ENCODE measurements at places on chromosomes 2 and 18.

DNA sequence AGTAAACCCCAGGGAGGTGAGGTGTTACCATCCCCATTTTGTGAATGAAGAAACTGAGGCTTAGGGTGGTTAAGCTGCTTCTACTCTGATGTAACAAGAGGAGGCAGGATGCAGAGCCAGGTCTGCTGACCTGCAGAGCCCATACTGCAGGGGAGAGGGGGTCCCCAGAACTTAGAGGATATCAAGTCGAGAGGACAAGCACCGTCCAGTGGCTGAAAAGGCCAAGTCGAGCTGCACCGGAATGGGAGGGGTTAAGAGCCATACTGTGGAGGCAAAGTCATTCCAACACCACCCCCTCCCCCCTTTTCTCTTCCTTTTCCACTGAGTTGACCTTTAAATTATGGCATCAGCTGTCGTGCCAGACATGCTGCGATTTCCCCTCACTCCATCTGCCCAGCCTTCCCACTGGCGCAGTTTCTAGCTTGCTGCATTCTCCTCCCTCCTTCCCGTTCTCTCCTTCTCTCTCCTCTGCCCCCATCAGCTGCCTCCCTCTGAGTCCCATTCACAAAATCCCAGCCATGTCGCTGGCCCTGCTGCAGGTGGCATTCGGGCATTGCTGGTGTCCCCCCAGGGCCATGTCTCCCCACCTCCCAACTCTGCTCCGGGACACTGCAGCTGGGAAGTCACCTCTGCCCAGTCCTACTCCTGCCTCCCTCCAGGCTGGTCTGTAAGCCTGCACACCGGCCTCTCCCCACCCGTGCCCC, 346.9 kb downstream of the DYSF start:
- no peak overlapping the region for H3K4me3 ChIP-seq
- DNase-seq: no peak
- H3K27me3 ChIP-seq: no peaks in the 10 kb centered on the region
- H3K4me1 ChIP-seq: no peaks in the 10 kb centered on the region
- no peaks in the 10 kb centered on the region for H3K36me3 ChIP-seq

- peaks cover 17% of the 10 kb centered on the region for H3K36me3 ChIP-seq
- no peak overlapping the region for H3K4me3 ChIP-seq
- no peaks in the 10 kb centered on the region for H3K4me1 ChIP-seq
- DNase-seq: no peak
- H3K27ac ChIP-seq: peak overlapping the region; percentile 83
These were observed 1.6 kb upstream of the RHOB start for GRCh38 chr2:20444993-20445910.

DNA sequence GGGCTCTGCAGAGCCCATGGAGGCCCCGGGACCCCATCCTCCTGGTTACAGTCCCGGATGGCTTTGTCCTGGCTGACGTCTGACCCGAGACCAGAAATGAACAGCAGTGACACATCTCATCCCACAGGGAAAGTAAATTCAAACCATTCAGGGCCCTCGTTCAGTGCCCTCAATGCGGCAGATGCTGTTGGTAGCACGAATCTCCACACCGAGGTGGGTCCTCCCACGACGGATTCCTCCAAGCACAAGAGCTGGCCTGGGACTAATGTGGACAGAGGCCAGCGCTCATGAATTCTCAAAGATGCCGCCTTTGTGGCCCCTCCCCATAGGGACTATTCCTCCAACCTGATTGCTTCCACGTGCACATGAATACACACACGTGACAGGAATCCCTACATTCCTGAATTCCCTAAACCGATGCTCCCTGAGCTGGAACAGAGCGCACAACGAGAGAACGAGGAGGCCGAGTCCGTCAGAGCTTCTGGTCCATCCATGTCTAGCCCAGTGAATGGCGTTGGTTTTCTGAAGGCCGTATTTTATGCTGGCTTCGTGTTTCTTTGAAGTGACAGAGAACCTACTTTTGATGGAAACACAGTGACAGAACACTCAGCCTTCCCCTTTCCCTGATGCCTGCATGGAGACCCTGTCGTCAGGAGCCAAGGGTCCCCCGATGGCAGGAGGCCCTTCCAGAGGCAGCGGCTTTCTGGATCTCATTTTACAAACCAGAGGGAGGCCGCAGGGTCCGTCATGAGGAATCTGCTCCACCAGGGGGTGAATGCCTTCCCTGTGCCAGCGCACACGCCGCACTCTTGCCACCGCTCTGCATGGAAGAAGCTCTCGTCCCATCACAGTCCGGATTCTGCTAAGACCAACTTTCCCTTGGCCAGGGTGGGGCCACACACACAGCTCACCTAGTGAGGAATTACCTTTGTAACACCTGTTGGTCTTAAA, 64.3 kb upstream of the SNTG2 start:
- H3K4me3 ChIP-seq: no peak overlapping the region
- H3K27me3 ChIP-seq: no peaks in the 10 kb centered on the region
- no peaks in the 10 kb centered on the region for H3K4me1 ChIP-seq
- no peak overlapping the region for H3K27ac ChIP-seq

DNA sequence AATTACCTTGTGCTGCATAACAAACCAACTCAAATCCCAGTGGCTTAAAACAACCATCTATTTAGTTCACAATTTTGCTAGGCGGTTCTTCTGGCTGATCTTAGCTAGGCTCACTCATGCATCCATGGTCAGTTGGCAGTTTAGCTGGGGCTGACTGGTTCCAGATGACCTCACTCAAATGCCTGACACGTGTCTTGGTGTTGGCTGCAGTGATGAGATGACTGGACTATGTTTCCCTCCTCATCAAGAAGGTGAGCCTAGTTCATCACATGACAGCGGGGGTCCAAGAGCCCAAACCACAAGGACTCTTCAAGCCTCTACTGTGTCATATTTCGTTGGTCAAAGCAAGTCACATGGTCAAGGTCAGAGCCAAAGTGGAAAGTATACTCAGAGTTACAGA, 42.7 kb upstream of the ACTR3 start:
- H3K27ac ChIP-seq: no peak overlapping the region
- no peaks in the 10 kb centered on the region for H3K27me3 ChIP-seq
- no peak overlapping the region for H3K4me3 ChIP-seq

- H3K4me3 ChIP-seq: peak overlapping the region; percentile 63
- peak; percentile 57 for DNase-seq
- no peaks in the 10 kb centered on the region for H3K27me3 ChIP-seq
- H3K27ac ChIP-seq: peak overlapping the region; percentile 99
These were observed 638 bp upstream of the IRS1 start for GRCh38 chr2:226799976-226800940.

DNA sequence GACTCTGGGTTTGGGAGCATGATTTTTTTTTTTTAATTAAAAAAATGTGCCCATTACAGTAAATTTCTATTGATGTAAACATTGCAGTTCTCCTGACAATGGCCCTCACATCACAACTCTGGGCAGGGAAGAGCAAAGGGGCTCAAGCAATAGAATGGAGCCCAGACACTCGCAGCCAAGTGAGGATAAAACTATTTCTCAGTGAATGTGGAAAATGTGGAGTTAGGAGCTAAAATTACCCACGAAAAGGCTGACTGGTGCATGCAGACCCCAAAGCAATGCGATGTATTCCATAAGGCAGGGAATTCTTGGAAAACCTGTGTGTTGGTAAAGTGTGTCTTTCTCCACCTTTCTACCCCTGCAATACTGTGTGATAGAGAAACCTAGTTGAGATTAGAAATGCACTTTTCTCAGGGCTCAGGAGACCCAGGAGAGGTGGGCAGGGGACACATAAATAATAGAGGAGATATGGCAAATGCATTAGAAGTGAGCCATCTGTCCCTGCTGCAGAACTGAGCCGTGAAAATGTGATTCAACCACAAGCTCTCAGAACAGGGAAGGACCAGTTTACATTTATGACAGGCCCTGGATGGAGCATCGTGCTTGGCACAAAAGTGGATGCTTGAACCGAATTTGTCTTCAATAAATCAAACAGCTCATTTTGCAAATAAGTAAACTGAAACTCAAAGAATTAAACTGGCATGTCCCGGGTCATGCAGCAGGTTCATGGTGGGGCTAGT, 100.1 kb downstream of the MYCN start:
- H3K27ac ChIP-seq: no peak overlapping the region
- H3K36me3 ChIP-seq: no peaks in the 10 kb centered on the region
- no peak overlapping the region for H3K4me3 ChIP-seq
- DNase-seq: no peak

DNA sequence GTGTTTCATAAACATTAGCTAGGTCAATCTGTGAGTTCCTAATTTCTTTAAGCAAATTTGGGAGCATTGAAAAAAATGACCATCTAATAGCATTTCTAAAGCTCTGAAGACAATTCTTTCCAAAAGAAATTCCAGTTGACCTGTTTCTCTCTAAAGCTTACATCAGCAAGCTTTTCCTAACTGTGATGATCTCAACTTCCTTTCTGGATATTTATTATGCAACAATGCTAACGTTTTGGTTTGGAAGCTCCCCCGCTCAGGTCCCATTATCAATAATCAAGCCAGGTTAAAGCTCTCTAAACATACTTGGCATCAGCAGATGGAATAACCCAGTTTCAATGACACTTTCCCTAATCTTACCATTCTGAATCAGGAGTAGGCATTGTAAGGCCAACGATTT, 196.3 kb upstream of the TANK start:
- no peaks in the 10 kb centered on the region for H3K4me1 ChIP-seq
- no peaks in the 10 kb centered on the region for H3K27me3 ChIP-seq
- no peak overlapping the region for H3K4me3 ChIP-seq
- H3K36me3 ChIP-seq: no peaks in the 10 kb centered on the region
- DNase-seq: no peak
- H3K27ac ChIP-seq: no peak overlapping the region

GRCh38 chr2:133039531-133039930, 369.5 kb upstream of the LYPD1 start:
- H3K36me3 ChIP-seq: no peaks in the 10 kb centered on the region
- H3K27me3 ChIP-seq: no peaks in the 10 kb centered on the region
- H3K4me3 ChIP-seq: no peak overlapping the region
- DNase-seq: no peak
- H3K4me1 ChIP-seq: no peaks in the 10 kb centered on the region

GRCh38 chr2:207734264-207734635, 22.8 kb downstream of the CCNYL1 start:
- H3K27ac ChIP-seq: no peak overlapping the region
- H3K27me3 ChIP-seq: no peaks in the 10 kb centered on the region

DNA sequence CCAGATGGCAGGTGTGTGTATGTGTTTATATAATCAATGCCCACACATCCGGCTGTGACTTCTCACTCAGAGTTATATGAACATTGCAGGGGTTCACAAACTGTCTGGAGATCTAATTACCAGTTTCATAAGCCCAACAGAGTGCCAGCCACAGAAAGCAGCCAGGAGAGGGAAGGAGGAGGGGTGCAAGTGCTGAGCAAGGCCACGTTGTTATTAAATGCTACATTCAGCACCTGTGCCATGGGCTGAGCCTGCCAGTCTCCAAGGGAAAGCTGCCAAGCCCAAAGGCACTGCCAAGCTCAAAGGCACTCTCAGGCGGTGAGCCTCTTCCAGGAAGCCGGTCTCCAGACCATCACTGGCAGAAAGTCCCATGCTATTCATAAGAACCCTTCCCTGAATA, 17.4 kb downstream of the XDH start:
- no peaks in the 10 kb centered on the region for H3K4me1 ChIP-seq
- DNase-seq: peak; percentile 83
- peaks cover 18% of the 10 kb centered on the region for H3K36me3 ChIP-seq
- no peak overlapping the region for H3K27ac ChIP-seq
- no peaks in the 10 kb centered on the region for H3K27me3 ChIP-seq

DNA sequence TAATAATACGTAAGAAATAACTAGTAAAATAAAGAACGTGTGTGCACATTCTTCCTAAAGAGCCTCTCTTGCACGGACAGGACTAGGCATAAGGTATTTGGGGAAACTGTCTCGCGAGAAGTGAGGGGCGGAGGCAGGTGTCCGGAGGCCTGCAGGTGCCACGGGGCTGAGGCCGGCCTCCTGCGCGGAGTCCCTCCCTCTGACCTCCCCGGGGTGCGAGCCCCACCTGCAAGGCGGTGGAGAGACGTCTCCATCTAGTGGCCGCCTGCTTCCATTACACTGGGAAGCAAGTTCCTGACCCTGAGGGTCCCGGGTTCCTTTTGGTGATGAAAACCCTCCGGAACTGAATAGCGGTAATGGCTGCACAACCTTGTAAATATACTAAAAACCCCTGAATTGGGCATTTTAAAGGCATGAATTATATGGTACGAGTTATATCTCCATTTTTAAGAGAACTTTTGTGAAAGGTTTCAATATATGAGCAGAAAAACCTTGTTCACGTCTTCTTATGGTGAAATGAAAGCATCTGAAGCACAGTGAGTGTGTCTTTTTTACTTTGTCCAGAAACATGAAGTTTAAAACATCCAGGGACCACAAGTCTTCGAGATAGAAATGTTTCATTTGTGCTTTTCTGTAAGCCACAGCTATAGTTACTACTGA, 35.5 kb upstream of the CTDP1 start:
- H3K27me3 ChIP-seq: no peaks in the 10 kb centered on the region
- no peaks in the 10 kb centered on the region for H3K4me1 ChIP-seq
- peak; percentile 64 for DNase-seq
- no peak overlapping the region for H3K27ac ChIP-seq

DNA sequence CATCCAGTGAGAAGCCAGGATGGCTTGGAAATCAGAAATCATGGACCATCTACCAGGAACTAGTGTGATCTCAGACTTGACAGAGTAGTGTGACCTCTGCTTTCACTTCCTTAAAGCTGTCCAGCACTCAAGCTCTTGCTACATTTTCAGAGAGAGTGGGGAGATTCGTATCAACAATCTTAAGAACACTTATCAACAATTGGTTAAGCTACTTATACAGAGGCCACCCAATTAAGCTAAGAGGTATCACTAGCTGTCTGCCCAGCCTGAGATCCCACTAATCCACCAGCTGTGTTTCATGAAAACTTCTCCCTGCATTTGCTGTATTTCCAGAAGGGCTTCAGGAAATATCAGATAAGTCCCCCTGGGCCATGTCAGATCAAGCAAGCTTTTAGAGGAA, 4.2 kb downstream of the RPRM start:
- no peaks in the 10 kb centered on the region for H3K36me3 ChIP-seq
- no peak for DNase-seq
- no peaks in the 10 kb centered on the region for H3K4me1 ChIP-seq
- no peak overlapping the region for H3K27ac ChIP-seq
- peaks cover 5% of the 10 kb centered on the region for H3K27me3 ChIP-seq
- no peak overlapping the region for H3K4me3 ChIP-seq

- no peak overlapping the region for H3K27ac ChIP-seq
- DNase-seq: no peak
- H3K27me3 ChIP-seq: no peaks in the 10 kb centered on the region
- H3K4me1 ChIP-seq: no peaks in the 10 kb centered on the region
- no peak overlapping the region for H3K4me3 ChIP-seq
These were observed 5.7 kb downstream of the FAM237A start for GRCh38 chr2:206647985-206648384.

- no peaks in the 10 kb centered on the region for H3K36me3 ChIP-seq
- DNase-seq: no peak
- H3K4me1 ChIP-seq: no peaks in the 10 kb centered on the region
- no peak overlapping the region for H3K4me3 ChIP-seq
- no peaks in the 10 kb centered on the region for H3K27me3 ChIP-seq
These were observed 98.2 kb upstream of the CTNNA2 start for GRCh38 chr2:79414690-79415089.

- no peaks in the 10 kb centered on the region for H3K27me3 ChIP-seq
- H3K4me3 ChIP-seq: no peak overlapping the region
- no peak overlapping the region for H3K27ac ChIP-seq
- no peaks in the 10 kb centered on the region for H3K4me1 ChIP-seq
- no peak for DNase-seq
- H3K36me3 ChIP-seq: no peaks in the 10 kb centered on the region
These were observed 353.5 kb upstream of the RGPD4 start for GRCh38 chr2:107473150-107473549.

All from right lobe of liver (tissue), 6 donors.